IMR-90 (cell line): ENCODE measurements at places on chromosomes 6 and 20. TPM values are rescaled to one million over a fixed set of nuclear protein-coding genes. Genes with fewer than 3 reads are reported as not detected.
A peak's percentile ranks its signal among the peaks of the same experiment; 100 is the strongest.

GRCh38 chr6:117449549-117450439 is 24.1 kb upstream of the ROS1 start:
- H3K36me3 ChIP-seq = no peaks in the 10 kb centered on the region
- H3K27me3 ChIP-seq = no peaks in the 10 kb centered on the region
- no peak overlapping the region for H3K4me3 ChIP-seq
- peaks cover 12% of the 10 kb centered on the region for H3K4me1 ChIP-seq
- H3K27ac ChIP-seq = peak overlapping the region; percentile 47; the same call in 1 of the 2 replicates

DNA sequence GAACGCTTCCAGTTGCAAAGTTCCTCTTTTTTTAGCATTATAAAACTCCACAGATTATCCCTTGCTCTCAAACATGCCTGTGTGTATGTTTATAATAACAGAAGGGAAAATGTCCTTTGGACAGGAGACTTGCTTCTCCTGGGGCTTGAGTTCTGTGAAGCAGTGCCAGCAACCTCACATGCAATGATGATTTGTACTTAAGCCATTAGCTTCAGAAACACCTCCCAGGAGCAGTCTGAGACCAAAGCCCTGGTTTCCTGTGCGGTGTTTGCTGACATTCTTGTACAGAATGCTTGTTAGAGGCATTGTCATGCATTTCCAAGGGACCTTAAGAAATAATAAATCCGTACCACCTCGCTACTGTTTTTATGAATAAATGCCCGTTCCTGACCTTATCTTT is 752.8 kb downstream of the CBLN4 start:
- no peaks in the 10 kb centered on the region for H3K4me1 ChIP-seq
- DNase-seq = no peak
- no peak overlapping the region for H3K4me3 ChIP-seq
- H3K27ac ChIP-seq = no peak overlapping the region
- H3K36me3 ChIP-seq = no peaks in the 10 kb centered on the region
- no peaks in the 10 kb centered on the region for H3K27me3 ChIP-seq

DNA sequence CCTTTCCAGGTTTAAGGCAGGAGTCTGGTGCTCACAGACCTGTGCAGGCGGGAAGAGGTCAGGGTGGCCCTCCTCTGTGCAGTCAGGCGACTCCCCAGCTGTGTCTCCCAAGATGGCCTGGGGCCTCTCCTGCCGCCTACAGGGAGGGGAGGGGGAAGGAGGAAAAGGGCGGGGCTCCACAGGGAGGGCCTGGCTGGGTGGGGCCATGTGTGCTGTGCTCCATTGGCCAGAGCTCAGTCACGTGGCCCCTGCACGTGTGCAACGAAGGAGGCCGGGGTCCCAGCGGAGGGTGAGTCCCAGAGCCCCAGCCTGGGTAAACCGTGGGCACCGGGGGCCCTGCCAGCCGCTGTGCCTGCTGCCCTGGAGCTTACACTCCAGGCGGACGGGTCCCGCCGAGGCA is 211.6 kb downstream of the ZDHHC14 start:
- H3K4me1 ChIP-seq = peaks cover 9% of the 10 kb centered on the region
- H3K27ac ChIP-seq = no peak overlapping the region
- H3K36me3 ChIP-seq = no peaks in the 10 kb centered on the region
- H3K27me3 ChIP-seq = no peaks in the 10 kb centered on the region
- no peak for DNase-seq

SLC9A8 gene
- 3.6 and 5.0 TPM in 2 replicates for total RNA-seq

DNA sequence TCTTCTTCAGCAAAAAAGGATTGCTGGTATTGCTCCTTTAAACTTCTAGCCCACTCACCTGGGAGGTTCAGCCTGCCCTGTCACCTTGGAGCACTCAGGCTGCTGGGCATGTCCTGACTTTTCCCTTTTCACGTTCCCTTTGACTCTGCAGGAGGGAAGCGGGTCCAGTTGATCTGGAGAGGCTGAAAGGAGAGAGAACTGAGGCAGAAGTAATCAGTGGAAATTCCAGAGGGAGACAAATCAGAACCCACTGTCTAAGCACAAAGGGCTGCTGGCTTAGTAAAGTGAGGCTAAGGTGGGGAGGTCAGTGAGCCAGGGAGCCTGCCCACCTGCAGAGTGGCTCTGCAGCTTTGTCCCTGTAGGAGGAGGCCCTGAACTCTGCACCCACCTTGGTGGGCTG is 9.7 kb upstream of the SYNDIG1 start:
- H3K27me3 ChIP-seq = 0 out of 2 replicates have a peak, but pooled peaks cover 3% of the 10 kb centered on the region
- H3K4me1 ChIP-seq = no peaks in the 10 kb centered on the region
- no peak overlapping the region for H3K27ac ChIP-seq
- H3K4me3 ChIP-seq = no peak overlapping the region
- DNase-seq = no peak

DNA sequence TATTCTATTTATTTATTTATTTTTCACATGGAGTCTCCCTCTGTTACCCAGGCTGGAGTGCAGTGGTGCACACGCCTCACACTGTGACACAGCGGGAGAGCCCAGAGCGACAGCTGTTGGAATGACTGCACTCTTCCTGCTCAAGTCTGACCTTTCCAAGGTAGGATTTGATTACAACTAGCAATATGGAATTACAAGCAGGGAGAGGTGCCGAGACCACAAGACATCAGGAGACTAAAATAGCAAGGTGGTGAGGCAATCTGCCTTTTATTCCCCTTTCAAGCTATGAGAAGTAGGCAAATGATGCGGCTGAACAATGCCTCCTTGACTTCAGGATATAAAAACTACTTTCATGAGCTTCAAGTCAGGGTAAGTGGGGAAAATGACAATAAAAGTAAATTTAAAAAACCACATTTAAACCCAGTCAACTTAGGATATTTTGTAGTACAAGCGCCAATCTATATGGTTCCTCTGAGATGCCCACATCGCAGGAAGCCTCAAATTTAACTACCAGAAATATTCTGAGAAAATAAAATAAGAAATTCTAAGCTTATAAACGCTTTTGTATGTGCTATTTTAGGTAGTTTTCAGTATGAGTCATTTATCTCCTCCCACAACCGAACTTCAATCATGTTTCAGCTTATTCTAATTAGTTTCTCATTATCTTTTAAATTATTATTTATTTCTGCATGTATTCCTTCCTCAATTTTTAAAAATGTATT is 146.9 kb upstream of the SGK1 start:
- H3K27ac ChIP-seq = no peak overlapping the region
- no peaks in the 10 kb centered on the region for H3K36me3 ChIP-seq
- DNase-seq = peak; percentile 89
- H3K27me3 ChIP-seq = no peaks in the 10 kb centered on the region
- H3K4me1 ChIP-seq = peaks cover 14% of the 10 kb centered on the region
- H3K4me3 ChIP-seq = no peak overlapping the region
